ENCODE measurements at places on chromosomes 11 and 22. TPM values are rescaled to one million over a fixed set of nuclear protein-coding genes. Genes with fewer than 3 reads are reported as not detected.
A peak's percentile ranks its signal among the peaks of the same experiment; 100 is the strongest.

Gene SERHL2
- 3.1 TPM for total RNA-seq

DNA sequence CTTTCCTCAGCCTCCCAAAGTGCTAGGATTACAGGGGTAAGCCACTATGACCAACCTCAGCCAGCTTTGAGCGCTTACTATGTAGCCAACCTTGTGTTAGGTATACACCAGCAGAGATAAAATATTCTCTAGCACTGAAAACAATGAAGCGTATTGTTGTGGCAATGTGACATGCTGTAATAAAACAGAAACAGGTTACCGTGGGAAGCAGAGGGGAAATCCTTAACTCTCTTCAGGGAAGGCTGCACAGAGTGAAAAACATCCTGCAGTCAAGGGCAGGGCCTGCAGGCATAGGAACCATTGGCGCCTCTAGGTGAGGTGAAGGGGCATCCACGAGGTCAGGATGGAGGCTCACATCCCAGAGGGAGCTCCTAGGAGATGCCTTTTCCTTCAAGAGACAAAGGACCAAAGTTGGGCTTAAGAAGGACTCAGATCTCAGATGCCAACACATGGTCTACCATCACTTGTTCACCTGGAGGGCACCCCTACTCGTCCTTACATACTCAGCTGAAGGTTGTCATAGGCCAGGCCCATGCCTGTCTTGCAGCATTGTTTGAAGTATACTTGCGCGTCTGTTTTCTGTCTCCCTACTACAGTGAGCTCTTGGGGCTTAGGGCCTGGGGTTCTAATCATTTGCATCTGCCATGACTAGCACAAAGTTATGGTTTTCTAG, 8.0 kb downstream of the POLD4 start:
- no peaks in the 10 kb centered on the region for H3K36me3 ChIP-seq
- H3K27ac ChIP-seq: peak overlapping the region; percentile 91
- H3K4me3 ChIP-seq: no peak overlapping the region
- H3K4me1 ChIP-seq: peaks cover 14% of the 10 kb centered on the region
- no peak for DNase-seq

Gene OR52D1
- total RNA-seq: not detected

DNA sequence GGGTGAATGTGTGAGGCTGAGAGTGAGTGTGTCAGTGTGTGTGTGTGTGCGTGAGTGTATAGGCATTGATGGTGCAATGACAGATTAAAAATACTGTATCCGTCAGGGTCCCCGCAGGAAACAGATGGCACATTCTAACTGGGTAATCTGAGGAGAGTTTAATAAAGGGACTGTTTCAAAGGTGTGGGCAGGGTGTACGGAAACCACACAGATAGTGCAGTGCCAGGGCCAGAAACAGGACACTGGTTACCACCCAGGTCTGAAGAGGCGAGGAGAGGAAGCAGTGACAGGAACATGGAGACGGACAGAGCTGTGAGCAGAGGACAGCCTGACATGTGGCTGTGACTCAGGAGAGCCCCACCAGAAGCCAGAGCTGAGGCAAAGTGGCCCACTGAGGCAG, 16.5 kb downstream of the P2RX3 start:
- no peak for DNase-seq
- H3K27me3 ChIP-seq: no peaks in the 10 kb centered on the region
- H3K36me3 ChIP-seq: no peaks in the 10 kb centered on the region
- no peak overlapping the region for H3K4me3 ChIP-seq
- H3K27ac ChIP-seq: no peak overlapping the region

- peaks cover 28% of the 10 kb centered on the region for H3K4me1 ChIP-seq
- peak overlapping the region; percentile 78 for H3K27ac ChIP-seq
- peaks cover 28% of the 10 kb centered on the region for H3K36me3 ChIP-seq
Observed at GRCh38 chr11:65355013-65355775, 643 bp downstream of the TIGD3 start.

DNA sequence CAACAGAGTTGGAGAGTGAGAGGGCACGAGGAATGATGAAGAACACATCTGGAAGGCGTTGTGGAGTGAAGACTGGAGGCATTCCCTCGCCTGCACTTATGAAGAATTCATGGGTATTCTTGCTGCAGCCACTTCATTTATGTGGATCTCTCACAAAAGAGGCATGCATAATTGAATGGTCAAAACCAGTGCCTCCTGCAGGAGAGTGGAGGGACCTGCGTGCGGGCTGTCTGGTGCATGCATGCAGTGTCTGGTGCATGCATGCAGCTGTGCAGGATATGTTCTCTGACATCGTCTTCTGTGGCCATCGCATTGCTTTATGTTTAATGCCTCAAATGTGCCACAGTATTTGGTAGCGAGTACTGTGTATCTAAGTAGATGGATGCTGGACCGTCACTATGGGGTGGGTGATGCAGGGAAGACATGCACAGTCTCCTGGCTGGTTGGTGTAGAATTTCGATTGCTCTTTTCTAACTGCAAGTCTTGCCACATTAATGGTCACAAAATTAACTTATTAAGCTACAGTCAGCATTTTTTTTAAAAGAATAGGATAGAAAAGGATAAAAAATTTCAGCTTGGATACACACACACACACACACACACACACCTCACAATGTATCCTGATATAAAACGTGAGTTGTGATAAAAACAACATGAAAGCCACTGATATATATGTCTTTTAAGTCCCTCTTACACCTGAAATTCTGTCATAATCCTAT, 20.9 kb upstream of the NTM start:
- H3K4me3 ChIP-seq: no peak overlapping the region
- no peaks in the 10 kb centered on the region for H3K27me3 ChIP-seq
- no peaks in the 10 kb centered on the region for H3K4me1 ChIP-seq
- no peak overlapping the region for H3K27ac ChIP-seq

- H3K27me3 ChIP-seq: no peaks in the 10 kb centered on the region
- H3K36me3 ChIP-seq: no peaks in the 10 kb centered on the region
- H3K4me3 ChIP-seq: no peak overlapping the region
- H3K4me1 ChIP-seq: no peaks in the 10 kb centered on the region
- no peak overlapping the region for H3K27ac ChIP-seq
Observed at GRCh38 chr11:124193221-124194010, 10.3 kb downstream of the OR10D3 start.
